ENCODE measurements at places on chromosomes 2 and 18.

DNA sequence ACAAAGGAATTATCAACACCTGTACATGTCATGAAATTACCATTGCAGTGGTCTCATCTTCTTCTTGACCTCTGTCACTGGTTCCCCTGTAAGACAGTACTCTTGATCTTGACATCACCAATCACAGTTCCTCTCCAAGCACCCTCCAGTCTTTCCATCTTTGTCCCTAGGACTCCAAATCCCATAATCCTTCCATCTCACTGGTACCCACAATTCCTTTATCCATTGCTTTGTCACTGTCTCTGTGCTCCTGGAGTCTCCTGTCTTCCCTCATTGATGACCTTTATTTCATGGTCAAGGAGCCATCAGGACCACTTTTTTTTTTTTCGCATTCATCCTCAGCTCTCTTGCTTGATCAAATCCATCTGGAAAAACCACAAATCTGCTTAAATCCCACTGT, 56.7 kb downstream of the COL4A3 start:
- DNase-seq = no peak

DNA sequence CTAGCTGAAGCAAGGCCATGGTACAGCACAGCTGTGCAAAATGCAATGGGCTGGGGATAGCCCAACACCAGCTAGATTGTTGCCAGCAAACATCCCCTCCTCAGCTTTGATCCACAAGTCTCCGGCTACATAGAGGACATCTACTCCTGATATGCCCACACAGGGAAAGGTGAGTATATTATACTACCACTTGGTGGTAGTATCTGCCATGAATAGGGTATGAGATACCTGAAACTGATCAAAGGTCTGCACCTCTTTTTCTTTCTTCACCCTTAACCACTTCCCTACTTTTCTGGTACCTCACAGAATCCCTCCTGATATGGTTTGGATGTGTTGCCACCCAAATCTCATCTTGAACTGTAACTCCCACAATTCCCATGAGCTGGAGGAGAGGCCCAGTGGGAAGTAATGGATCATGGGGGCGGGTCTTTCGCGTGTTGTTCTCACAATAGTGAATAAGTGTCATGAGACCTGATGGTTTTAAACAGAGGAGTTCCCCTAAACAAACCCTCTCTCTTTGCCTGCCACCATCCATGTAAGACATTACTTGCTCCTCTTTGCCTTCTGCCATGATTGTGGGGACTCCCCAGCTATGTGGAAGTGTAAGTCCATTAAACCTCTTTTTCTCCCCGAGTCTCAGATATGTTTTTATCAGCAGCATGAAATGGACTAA, 279.6 kb downstream of the TXNL1 start:
- DNase-seq = no peak

GRCh38 chr2:8927510-8928455, 75.7 kb downstream of the MBOAT2 start:
- DNase-seq = no peak

DNA sequence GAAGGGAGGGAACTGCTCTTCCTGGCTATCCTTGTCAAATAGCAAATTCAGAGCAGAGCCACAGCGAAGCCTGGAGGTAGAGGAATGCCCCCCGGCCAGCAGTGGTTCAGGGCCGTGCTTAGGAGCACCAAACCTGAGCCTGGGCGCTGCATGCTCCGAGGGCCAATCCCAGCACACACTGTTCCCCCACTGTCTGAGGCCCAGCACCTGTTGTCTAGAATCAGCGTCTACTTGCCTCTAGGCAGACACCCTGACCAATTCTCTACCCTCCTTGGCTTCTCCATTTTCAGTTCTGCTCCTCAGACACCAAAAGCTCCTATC, 177.6 kb upstream of the PKDCC start:
- DNase-seq = no peak

GRCh38 chr2:46835520-46835919, 80.1 kb downstream of the MCFD2 start:
- no peak for DNase-seq

DNA sequence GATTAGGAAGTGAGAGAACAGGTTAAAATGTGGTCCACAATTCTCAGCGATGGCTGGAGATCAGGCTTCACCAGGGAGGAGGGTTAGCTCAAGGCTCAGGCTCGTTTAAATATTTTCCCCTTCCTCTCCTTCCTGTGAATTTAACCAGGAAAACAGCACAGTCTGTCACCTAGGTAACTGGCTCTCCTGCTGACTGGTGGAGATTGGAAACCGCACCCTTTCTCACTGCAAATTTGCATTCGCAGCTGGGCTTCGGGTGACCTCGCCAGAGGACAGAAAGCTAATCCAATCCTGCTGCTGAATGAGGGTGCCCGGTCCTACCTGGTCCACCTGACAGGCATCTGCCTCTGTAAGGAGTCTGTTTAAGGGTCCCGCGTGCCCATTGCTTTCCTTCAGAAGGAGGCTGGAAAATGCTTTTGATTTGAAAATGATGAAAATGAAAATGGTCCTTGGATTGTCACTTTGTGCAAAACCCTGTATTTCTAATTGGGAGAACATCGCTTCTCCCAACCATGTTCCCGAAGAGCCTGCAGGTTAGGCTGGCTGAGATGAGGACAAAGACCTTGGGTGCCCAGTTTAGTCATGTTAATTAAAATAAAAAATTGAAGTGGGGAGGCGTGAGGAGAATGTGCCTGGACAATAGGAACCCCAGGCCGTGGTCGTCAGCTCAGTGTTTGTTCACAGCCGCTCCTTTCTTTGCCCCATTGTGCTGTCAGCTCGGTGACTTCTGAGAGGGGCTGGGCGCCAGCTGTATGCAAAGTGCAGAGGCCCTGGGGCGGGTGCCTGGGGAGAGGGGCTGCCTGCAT, 43.4 kb upstream of the MTCL1 start:
- DNase-seq = peak; percentile 98

DNA sequence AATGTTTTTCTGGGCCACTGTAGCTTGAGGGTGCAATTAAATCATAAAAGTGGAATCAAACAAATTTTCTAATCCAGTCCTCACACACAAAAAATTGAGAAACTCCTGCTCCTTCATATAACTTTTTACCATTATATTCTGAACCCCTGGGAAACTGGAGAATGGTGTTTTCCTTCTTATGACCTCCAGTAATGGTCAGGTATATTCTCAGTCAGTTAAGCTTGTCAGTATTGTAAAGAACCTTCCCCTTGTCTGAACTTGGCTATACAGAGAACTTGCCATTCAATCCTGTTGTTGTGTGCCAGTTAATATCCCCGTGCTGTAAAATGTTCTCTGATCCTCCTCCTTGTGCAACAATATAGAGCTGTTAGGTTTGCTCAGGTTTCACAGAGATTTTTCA, 39.5 kb downstream of the ZNF804A start:
- no peak for DNase-seq

GRCh38 chr2:47536696-47537095, 133.7 kb downstream of the MSH2 start:
- DNase-seq = no peak

DNA sequence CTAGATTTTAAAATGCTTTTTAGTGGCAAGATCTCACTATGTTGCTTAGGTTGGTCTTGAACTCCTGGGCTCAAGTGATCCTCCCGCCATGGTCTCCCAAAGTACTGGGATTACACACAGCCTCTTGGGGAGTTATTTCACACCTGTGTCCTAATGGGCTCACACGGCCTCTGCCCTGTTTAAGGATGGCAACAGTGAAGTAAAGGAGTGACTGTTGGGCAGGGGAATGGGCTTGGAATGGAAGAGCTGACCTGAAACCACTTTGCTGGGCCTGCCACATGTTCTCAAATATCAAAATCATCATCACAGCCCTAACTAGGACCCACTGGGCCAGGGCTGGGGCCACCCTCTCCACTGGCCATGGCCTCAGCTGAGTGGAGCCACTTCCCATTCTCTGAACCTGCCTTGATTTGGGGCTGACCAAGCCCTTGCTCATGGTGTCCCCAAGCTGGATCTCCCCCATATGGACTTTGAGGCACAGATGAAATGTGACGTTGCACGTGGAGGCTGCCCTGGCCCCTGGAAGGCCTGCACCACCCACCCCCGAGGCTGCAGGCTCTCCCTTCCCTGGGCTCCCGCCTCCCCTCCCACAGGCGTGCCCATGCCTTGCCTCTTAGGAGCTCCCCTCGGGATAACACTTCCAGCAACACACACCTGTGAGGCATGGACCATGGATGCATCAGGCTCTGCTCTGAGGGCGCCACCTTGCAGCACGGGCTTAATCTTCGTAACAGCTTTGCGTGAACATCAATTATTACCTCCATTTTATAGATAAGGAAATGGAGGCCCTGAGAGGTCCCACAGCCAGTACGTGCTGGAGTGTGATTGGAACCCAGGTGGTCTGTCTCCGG, 71.8 kb upstream of the SMAD7 start:
- DNase-seq = no peak

GRCh38 chr2:31973665-31974064, 37.1 kb downstream of the MEMO1 start:
- DNase-seq = no peak

GRCh38 chr2:240817496-240818292, 2.3 kb downstream of the KIF1A start:
- no peak for DNase-seq

GRCh38 chr18:74486119-74486849, 9.9 kb upstream of the CNDP2 start:
- DNase-seq = no peak

GRCh38 chr2:175156534-175156933, 11.5 kb downstream of the ATF2 start:
- DNase-seq = no peak

DNA sequence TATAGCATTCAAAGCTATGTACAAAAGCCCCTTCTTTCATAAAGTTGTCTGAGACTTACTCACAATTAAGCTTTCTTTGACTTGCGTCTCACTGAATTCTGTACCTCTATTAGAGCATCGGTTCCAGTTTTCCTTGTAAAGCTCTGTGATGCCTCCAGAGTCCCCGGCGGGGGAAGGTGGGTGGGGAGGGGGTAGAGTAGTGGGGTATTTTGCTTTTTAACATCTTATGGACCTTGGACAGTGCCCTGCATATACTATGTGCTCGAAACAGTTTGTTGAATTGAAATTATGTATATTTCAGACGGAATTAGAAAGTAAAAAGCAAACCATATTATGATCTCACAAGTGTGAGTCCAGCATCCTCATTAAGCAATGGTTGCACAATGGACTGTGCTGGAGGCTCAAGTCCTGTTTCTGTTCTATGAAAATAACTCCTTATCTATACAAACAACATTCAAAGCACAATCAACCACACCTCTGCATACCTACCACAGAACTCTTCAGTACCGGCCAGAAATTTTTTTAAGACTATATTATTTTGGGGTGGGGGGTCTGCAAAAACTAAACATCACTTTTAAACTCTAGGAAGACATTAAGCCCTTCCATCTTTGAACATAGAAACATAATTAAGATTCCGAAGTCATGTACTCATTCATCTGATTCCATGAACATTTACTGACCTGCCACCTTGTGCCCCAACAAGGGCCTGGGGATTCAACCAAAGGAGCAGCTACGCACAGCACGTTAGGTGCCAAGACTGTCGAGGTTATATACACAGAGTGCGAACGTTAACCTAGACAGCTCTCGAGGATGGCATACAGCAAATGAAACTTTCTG, 908 bp downstream of the STAT1 start:
- DNase-seq = no peak

DNA sequence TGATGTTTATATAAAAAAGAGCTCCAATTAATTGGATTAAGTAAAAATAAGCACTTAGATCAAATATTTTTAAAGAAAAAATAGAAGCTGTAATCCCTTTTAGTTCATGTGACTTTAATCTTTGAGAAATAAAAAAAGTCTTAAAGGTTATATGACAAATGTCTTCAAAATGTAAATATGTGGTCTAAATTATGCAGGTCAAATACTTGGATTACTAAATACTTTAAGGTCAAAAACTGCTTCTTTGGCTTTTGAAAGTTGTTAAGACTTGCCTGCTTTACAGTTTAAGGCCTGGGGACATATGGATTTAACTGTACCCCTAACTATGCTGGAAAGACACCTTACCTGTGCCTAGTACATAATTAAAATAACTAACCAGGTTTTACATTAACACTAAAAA, 15.5 kb upstream of the PDK1 start:
- no peak for DNase-seq

DNA sequence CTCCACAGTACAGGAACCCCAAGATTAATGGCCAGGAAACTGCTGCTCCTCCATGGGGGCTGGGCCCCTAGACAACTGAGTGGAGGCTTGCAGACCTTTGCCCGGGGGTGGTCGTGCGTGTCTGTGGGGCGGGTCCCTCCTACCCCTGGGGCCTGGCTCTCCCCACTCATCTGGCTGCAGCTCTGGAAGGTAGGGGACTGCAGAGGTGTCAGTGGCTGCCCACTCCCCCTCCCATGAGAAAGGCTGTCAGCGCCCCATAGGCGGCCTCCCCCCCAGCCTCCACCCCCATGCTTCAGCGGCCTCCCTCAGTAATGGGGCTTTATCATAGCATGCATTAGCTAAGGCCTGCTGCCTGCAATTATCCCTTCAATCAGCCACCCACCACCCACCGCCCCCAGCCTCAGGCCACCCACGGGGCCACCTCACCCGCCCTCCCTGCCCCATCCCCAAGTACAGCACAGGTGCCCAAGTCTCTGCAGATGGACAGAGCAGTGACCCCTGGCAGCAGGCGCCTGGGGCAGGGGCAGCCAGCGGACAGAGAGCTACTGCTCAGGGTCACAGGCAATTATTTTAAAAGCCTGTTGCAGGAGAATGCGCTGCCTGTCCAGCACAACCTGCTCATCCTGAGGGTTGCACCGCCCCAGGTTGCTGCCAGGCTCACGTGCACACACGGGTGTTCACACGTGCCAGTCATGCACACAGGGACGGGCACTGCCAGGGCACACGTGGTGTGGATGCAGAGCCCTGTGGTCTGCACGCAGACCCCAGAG, 9.1 kb upstream of the ECEL1 start:
- DNase-seq = no peak

Measured in NCI-H1417 treated with DMSO at 0.1 percent for 48 hours (cell line).